ENCODE measurements at places on chromosomes 6 and 20.

- DNase-seq: no peak
Measured at GRCh38 chr6:9537381-9537780, 877.5 kb downstream of the TFAP2A start.

DNA sequence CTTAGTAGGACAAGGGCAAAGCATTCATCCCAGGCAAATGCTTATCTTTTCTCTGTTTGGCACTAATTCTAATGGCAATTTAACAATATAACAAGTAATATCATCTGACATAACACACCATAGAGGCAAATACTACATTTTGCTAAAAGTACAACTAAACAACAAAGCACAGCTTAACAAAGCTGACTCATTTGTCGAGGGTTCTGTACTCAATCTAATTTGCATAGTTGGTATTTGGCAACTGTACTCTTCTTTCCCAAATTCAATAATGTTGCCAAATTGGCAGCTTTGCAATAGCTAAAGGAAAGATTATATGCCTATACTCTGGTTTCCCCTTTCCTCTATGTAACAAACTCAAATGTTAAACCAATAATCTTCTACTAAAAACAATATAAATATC, 461.0 kb downstream of the PKHD1 start:
- DNase-seq: peak; percentile 61

DNA sequence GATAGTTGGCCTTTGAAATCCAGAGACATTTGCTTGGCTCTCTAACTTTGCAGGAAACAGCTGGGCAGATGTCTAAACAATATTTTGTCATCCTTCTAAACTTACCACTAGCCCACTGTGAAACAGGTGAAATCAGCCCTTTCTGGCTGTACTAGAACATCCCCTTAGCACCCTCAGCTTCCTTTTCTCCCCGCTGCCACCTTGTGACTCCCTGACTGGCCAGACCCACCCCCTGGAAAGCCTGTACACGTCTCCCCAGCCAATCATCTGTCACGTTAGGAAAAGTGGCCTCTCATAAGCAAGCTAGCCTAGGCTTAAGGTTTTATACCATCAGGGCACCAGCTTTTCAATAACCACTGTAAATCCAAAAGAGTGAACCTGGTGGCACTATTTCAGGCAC, 88.6 kb upstream of the E2F3 start:
- DNase-seq: no peak

DNA sequence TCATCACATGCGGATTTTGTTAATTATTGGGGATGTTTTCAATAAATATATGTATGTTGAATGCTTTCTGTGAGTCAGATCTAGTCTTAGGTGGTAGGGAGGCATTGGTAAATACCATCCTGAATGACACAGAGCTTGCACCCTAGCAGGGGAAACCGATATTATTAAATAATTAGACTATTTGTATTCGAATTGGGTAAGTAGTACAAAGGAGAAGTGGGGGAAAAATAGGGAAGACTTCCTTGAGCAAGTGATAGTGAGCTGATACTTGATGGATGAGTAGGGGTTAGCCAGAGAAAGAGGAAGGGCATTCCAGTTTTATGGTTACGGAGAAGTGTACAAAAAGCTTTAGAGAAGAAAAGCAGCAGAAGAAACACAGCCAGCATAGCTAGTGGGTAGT, 1.5 kb downstream of the RIOK1 start:
- DNase-seq: no peak

GRCh38 chr6:93584300-93584699, 164.9 kb upstream of the EPHA7 start:
- no peak for DNase-seq

All from fibroblast of gingiva (primary cell).